ENCODE measurements at places on chromosomes 3 and 15. TPM values are rescaled to one million over a fixed set of nuclear protein-coding genes. Genes with fewer than 3 reads are reported as not detected.

DNA sequence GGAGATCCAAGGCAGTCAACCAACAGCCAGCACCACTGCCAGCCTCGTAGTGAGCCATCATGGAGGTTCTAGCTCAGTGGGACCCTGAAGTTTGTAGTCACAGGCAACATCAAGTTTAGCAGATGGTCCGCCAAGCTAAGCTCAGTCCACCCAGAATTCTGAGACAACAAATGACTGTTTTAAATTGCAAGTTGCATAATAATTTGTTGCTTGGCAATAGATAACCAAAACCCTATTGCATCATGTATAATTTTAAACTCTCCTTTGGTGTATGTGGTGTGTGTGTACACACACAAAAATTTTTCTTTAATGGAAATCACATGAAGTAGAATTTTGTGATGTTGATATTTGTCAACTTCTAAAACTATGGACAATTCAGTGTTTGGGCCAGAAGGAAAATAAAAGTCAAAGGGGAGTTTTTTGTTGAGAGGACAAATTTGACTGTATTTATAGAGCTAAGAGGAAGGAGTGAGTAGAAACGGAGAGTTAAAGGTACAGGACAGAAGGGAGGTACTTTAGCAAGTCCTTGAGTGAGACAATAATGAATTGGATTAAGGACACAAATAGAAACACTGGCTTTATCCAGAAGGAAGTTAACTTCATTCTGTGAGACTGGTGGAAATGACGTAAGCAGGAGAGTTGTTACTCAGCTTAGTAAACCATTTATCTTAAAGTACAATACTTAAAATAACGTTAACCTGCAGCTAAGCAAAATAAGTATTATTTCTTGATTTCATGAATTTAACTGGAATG lies 83.6 kb downstream of the NCEH1 start:
- no peak for DNase-seq

GRAMD2A gene
- 3.0 TPM for polyA plus RNA-seq

GRCh38 chr3:187828579-187829452 lies 83.5 kb upstream of the BCL6 start:
- no peak for DNase-seq

ADCY5 gene
- polyA plus RNA-seq = 14.5 TPM

GRCh38 chr15:66523926-66524325 lies 18.8 kb downstream of the ZWILCH start:
- no peak for DNase-seq
